ENCODE measurements at places on chromosomes 6 and 20. TPM values are rescaled to one million over a fixed set of nuclear protein-coding genes. Genes with fewer than 3 reads are reported as not detected.

DNA sequence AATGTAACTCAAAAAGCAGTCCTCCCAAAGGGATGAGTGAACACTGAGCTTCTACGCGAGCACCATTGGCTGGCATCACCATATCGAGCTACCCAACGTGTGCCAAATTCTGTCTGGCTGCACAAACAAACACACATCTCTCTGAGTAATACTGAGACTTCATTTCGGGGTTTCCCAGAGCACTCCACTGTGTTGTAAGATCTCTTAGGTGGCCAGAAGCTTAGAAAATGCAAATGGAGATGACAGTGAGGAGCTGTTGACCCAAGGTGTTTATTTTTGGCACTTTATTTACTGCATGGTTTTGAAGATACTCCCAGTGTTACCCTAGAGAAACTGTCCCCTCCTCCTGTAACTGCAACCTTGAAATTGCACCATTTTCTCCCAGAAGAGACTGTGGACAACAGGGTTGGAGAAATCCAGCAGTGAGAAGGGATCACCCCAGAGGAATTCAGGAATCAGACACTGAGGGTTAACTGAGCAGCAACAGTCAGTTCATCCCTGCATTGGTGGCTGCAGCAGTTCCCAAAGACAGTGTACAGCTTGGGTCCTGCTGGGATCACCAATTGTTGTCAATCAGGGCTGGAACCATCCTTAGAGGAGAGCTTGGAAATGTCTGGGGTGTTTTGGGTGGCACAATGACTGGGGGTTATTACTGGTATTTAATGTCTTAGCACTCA is 1.0 kb upstream of the RIPOR2 start:
- no peak for DNase-seq

DNA sequence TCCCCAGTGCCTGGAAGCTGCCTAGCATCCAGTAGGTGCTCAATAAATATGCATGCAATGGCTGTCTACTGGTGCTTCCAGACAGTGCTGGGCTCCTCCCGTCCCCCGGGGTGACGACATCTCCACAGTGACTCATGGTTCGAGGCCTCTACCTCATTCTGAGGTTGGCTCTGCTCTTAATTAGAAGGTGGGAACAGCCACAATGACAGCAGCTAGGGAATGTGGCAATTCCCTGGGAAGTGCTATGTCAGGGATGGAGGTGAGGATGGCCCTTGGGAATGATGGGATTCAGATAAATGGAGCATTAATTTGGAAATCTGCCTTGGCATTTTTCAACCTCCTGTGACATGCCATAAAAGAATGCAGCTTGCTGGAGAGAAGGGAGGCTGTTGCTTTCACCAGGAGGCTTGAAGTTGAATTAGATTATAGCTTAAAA is 43.5 kb upstream of the NFATC2 start:
- DNase-seq = no peak

DNA sequence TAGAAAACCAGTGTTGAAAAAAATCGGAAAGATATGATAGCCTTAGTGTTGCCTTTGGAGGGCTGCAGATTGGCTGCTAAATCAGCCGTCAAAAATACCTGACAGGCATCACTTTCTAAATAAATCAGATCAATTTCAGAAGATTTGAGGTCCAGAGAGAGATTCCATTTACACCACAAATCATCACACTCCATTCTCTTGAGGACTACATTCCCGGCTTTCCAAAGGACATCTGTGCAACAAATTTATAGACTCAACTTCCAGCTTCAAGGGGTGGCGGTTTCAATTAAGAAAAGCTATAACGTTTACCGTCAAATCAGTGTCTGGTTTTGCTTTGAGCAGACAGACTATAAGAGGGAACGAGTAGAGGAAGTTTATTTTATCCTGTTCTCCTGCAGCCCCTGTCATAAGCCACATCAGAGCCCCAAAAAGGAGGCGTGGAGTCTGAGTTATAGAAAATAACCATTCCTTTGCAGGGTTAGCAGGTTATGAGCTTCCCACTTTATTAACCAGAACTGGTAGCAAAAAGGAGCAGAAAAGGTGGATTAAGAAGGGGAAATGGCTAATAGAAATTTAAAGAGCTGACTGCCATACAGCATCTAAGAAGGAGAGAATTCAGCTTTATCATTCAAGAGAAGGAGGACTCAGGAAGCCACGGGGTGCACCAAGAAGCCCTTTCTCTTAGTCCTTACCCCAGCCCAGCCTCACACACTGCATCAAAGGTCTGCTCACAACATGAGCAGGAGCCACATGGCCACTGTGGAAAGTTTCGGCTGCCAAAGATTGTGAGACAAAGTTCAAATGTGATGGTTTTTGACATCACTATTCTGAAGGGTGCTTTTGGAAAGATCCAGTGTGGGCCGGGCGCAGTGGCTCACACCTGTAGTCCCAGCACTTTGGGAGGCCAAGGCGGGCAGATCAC is 12.9 kb upstream of the UQCC2 start:
- DNase-seq = no peak

- DNase-seq = no peak
Observed at GRCh38 chr6:18748314-18748713, 361.2 kb downstream of the RNF144B start.

DNA sequence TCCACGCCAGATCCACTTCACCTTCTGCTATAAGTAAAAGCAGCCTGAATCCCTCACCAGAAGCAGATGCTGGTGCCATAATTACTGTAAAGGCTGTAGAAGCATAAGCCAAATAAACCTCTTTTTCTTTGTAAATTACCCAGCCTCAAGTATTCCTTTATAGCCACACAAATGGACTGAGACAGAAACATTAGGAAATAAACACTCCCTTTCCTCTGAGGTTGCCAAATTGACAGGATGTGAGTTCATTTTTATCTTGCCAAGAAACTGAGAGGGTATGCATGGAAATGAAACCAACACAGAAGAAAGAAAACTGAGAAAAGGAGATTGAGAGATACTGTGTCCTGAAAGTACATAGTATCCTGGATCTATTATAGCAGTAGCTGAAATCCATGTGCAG is 481.2 kb downstream of the HAO1 start:
- DNase-seq = no peak

GRCh38 chr6:141610741-141611140 is 522.0 kb upstream of the GJE1 start:
- DNase-seq = no peak

- peak; percentile 77 for DNase-seq
Observed at GRCh38 chr20:17570347-17571152, 675 bp downstream of the DSTN start.

DNA sequence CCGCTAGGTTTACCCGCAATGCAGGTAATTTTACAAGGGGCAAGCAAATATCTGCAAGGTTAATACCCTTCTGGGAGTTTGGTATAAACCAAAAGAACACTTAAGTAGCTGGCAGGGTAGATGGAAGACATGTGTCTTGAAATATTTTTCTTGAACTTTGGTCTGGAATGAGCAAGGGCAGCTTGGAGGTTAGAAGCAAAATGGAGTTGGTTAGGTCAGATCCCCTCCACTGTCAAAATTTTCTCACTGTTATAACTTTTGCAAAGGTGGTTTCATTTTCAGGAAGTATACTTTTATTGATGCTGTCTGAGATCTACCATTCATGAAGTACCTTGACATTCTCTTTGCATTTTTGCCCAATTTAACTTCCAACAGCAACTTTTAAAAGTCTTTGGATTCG is 13.3 kb upstream of the KIAA1586 start:
- DNase-seq = no peak

GRCh38 chr20:20956513-20956931 is 149.6 kb downstream of the LINC00237 start:
- no peak for DNase-seq

- no peak for DNase-seq
Observed at GRCh38 chr20:11376998-11377397, 540.7 kb upstream of the BTBD3 start.

DNA sequence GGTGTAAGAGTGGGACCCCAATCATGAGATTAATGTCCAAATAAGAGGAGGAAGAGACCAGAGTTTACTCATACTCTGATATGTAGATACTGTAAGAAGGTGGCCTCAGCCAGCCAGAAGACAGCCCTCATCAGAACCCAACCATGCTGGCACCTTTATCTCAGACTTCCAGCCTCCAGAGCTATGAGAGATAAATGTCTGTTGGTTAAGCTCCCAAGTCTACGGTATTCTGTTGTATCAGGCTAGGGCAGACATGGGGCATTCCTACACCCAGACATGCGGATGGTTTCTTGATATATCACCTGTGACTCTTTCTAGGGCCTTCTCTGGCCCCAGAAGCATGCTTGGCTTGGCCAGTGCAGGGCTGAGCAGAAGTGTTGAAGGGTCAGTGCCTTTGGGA is 247.4 kb upstream of the RIN2 start:
- DNase-seq = no peak

- no peak for DNase-seq
Observed at GRCh38 chr6:25105070-25105925, 169.5 kb upstream of the RIPOR2 start.

DNA sequence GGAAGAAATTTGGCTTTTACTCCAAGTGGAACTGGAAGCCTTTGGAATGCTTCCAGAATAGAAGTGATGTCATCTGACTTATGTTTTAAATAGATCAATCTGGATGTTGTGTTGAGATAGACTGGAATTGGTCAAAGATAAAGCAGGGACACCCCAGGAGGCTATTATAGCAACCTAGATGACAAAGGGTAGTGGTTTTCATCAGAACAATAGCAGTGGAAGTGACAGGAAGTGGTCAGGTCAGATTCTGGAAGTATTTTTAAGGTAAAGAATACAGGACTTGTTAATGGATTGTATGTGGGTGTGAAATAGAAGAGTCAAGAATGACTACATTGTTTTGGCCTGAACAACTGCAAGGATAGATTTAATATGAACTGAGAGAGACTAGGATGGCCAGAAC is 191.4 kb downstream of the ADGRB3 start:
- no peak for DNase-seq

- no peak for DNase-seq
Observed at GRCh38 chr6:17022604-17023003, 79.2 kb upstream of the STMND1 start.

- DNase-seq = no peak
Observed at GRCh38 chr6:96330884-96331283, 190.7 kb upstream of the UFL1 start.

GRCh38 chr20:5024103-5024502 is 22.8 kb upstream of the SLC23A2 start:
- no peak for DNase-seq

MCHR2 gene
- total RNA-seq = not detected

IL20RA gene
- 11.8 TPM for total RNA-seq

POU5F1 gene
- total RNA-seq = 1.8 TPM

PTCRA gene
- total RNA-seq = not detected

CAP2 gene
- 7.1 TPM for total RNA-seq

KHDC1L gene
- total RNA-seq = not detected

Data from left colon (tissue), 2 donors.